ENCODE measurements at places on chromosomes 7 and 10.

- DNase-seq = no peak
These were observed 3.4 kb downstream of the TACR2 start for GRCh38 chr10:69413221-69413865.

DNA sequence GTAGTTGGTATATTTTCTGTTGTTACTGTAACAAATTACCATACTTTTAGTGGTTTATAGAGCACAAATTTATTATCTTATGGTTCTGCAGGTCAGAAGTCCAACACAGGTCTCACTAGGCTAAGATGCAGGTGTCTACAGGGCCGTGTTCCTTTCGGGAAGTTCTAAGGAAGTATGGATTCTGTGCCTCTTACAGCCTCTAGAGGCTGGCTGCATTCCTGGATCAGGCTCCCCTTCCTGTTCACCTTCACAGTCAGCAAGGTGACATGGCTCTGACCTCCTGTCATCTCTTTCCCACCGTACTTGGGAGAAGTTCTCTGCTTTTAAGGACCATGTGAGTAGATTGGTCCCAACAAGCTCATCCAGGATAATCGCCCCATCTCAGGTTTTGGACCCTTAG is 37.3 kb downstream of the BMPR1A start:
- DNase-seq = no peak

- no peak for DNase-seq
These were observed 100.5 kb downstream of the ZEB1 start for GRCh38 chr10:31419394-31420063.

GRCh38 chr7:17682586-17682985 is 257.7 kb downstream of the SNX13 start:
- DNase-seq = no peak

- no peak for DNase-seq
These were observed 37.8 kb downstream of the RNLS start for GRCh38 chr10:88545359-88545758.

DNA sequence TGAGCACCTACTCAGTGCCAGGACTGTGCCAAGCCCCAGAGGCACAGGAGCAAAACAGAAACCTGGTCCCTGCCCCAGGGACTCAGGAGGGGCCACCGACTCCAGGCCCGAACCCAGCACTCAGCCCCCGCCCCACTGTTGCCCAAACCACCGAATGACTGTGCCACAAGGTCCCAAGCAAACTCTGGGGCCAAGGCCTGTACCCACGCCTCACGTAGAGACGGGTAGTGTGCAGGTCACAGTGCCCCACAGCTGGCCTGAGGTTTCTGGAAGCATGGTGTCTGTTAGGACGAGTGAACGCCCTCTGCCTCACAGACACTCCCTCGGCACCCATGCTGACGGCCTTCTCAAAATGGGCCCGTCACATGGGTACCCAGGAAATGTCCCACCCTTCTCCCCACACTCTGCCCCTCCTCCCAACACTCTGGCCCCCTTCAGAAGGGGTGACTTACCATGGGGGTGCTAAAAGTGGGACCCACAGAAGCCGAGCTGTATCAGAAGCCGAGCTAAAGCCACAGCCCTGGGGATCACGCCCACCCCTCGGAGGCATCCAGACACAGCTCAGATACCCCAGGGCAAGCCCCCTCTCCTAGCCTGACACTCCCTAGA is 44.2 kb downstream of the CTBP2 start:
- no peak for DNase-seq

DNA sequence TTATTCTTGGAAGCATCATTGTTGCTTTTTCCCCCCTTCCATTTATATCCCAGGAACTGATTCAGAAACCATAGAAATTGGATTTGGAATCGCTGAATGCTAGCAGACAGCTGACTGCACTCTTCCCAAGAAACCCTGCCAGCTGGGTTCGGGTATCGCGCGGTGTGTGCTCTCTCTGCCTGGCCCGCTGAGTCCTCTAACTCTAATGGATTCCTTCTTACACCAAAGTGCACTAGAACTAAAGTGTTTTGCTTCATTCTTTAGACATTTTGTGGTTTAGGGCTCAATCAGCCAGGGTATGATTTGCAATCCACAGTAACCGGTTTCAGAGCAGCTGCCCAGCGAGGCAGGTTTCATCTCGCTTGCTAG is 92.2 kb downstream of the EGFR start:
- DNase-seq = no peak
